Fibroblast of skin of right quadriceps (primary cell): ENCODE measurements at places on chromosomes 1 and 21.

DNA sequence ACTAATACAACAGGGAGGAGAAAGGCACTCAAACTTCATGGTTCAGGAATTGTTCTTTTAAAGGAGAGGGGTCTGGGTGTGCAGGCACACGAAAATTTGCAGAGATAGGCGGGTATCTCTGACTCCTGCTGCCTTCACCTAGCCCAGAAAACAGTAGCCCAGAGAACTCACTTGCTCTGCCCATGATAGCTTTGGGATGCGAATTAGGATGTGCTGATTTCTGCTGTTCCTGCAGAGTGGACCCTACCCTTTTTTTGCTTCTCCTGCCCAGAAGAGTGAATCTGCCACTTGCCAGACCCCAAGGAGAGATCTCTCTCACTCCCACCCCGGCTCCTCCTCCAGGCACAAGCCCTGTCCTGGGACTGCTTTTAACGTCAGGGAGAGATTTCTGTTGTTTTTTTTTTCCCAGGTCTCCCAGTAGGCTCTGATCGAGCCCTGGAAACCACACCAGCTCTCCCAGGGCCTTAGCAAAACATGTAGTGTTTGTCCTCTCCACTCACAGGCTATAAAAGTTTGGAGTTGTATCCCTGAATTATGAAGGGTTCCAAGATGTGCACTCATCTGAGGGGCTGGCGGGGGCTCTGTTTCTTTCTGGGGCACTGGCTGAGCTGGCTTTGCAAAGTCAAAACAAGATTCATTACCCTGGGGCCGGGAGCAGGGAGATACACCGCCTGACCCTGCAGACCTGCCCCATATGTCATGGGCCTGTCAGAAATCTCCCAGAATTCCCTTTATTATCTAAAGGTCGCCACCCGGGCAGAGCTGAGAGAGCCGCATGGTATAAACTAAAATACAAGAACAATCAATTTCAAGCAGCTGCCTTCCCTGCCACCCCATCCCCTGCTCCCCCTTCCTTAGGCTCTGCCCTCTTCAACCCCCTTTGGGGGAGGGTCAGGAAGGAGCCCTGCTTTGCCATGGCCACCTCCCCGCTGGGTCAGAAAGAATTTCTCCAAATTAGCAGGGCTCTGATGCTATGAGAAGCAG is 17.9 kb downstream of the PLXNA2 start:
- no peak for DNase-seq

DNA sequence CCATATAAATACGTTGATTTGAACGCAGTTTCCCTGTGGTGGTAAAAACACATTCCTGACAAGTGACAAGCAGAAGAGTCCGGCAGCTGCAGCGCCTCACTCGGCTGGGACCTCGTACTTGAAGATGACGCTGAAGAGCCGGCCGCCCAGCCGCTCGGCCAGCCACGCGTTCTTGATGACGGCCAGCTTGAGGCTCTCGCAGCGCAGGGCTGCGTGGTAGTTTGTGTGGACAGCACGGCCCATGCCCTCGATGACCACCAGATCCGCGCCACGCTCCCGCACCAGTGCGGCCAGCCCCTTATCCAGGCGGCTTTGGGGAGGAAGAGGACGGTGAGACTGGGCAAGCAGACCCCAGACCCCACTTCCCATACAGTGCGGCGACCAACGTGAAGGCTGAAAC is 17.6 kb downstream of the PANK4 start:
- no peak for DNase-seq

DNA sequence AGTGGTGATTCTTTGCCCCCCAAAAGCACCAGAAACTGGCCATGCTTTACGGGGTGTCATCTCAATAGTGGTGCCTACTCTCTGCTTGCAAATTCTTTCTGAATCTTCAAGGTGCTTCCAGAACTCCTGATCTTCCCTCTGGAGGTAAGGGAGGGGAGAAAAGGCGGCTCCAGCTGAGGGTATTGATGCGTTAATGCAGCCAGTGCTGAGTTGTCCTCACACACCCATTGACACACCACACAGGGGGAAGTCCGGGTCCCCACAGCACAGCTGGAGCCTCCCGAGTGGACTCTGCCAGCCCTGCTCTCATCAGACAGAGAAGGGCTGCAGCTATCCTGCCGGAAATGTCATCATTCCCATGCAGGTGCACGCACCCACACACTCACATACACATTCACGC is 1.2 kb downstream of the VSIG8 start:
- no peak for DNase-seq

DNA sequence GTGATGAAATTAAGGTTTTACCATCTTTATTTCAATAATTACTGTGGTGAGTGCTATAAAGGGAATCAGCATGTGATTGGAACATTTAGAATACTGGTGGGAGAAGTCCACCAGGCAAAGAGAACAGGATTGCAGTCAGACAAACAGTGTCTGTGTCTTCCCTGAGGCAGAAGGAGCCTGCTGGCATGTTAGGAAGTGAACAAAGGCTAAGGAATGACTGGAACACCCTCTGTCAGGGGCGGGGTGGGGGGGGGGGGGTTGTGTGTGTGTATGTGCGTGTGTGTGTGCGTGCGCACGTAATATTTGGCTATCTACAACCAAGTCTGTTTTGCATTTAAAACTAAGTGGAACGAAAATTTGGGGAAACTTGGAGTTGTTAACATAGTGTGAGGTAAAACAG is 30.2 kb downstream of the SRRM1 start:
- peak; percentile 16 for DNase-seq

GRCh38 chr21:45984584-45985095 is 3.1 kb downstream of the COL6A1 start:
- no peak for DNase-seq

GRCh38 chr1:235107368-235108184 is 21.1 kb downstream of the TOMM20 start:
- no peak for DNase-seq

GRCh38 chr1:7300893-7301663 is 470.0 kb upstream of the VAMP3 start:
- DNase-seq: peak; percentile 98

DNA sequence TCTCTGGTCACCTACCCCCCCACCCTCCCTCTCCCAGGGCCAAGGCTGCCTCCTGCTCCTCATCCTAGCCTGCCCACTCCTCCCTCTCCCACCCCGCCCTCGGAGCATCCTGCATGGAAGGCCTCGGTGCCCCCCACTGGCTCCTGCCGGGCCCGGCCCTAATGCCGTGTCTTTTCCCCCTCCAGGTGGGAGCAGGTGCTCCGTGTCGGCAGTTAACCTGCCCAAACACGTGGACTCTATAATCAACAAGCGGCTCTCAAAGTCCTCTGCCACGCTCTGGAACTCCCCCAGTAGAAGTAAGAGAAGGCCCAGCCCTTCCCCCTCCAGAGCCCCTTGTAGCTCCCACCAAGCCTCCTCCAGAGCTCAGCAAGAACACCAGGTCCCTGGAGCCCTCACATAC is 18.8 kb downstream of the MAP7D1 start:
- DNase-seq: no peak

DNA sequence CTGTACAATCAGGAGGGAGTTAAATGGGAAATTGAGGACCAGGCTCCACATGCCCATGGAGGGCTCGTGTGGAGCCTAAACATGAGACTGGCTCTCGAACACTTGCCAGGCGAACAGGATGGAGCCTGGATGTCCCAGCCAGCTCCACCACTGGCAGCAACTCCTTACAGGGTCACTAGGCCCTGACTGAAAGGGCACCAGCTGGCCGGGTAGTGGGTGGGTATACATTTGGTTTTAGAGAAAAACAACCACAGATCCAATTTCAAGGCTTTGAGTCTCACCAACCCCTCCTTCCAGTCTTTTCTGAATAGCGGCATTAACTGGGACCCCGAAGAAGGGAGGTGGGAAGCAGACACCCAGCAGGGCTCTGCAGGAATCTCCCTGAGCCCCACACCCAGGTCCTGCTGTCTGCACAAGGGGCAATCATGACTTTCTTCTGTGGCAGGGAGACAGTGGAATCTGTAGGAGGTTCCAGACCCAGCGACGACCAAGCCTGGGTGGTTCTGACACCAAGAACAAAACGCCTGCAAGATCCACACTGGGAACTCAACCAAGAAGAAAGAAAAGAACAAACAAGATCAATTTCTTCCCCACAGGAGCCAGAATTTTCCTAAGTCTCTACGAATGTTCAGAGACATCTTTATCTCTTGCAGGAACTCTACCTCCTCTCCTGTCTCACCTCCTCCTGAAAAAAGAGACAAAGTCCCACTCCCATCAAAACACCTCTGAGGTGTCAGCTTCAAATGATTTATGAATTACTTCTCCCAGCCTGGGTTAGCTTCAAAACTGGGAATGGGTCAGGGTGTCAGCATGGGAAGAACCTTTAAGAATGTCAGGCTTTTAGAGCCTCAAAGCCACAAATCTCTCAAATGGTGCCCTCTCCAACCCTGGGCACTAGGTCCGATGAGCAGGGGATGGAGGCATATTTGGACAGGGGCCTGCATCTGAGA is 26.5 kb upstream of the SRP9 start:
- no peak for DNase-seq

- DNase-seq: no peak
Measured at GRCh38 chr1:239457491-239458143, 71.2 kb downstream of the CHRM3 start.

DNA sequence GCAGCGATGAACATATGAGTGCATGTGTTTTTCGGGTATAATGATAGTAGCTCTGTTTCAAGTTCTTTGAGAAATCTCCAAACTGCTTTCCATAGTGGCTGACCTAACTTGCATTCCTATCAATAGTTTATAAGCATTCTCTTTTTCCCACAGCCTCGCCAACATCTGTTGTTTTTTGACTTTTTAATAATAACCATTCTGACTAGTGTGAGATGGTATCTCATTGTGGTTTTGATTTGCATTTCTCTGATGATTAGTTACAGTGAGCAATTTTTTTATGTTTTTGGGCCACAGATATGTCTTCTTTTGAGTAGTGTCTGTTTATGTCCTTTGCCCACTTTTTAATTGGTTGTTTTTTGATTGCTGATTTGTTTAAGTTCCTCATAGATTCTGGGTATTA is 10.6 kb upstream of the RUNX1 start:
- DNase-seq: peak; percentile 69

GRCh38 chr1:109991400-109991925 is 6.9 kb downstream of the AHCYL1 start:
- no peak for DNase-seq

- no peak for DNase-seq
Measured at GRCh38 chr1:200355801-200356200, 54.0 kb downstream of the ZNF281 start.
